Inflammatory macrophage treated with lipopolysaccharide for 1 hour (primary cell): ENCODE measurements at places on chromosomes 13 and 19.

- DNase-seq, result peak; percentile 62
These were observed 36.0 kb upstream of the NEK3 start for GRCh38 chr13:52195401-52195837.

GRCh38 chr13:104810242-104810641, 1725.2 kb downstream of the EFNB2 start:
- no peak for DNase-seq

- DNase-seq, result no peak
These were observed 2.0 kb upstream of the GPR32 start for GRCh38 chr19:50768277-50768676.

DNA sequence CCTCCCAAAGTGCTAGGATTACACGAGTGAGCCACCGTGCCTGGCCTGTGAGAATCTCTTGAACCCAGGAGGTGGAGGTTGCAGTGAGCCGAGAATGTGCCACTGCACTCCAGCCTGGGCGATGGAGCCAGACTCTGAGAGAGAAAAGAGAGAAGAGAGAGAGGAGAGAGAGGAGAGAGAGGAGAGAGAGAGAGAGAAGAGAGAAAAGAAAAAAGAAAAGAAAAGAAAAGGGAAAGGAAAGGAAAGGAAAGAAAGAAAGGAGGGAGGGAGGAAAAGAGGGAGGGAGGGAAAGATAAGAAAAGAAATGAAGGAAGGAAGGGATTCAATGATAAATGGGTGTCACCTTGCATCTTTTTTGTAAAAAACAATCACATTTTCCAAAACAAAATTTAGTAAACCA, 23.0 kb upstream of the PSPC1 start:
- no peak for DNase-seq

- DNase-seq, result no peak
These were observed 13.9 kb upstream of the OVOL3 start for GRCh38 chr19:36097036-36097435.

DNA sequence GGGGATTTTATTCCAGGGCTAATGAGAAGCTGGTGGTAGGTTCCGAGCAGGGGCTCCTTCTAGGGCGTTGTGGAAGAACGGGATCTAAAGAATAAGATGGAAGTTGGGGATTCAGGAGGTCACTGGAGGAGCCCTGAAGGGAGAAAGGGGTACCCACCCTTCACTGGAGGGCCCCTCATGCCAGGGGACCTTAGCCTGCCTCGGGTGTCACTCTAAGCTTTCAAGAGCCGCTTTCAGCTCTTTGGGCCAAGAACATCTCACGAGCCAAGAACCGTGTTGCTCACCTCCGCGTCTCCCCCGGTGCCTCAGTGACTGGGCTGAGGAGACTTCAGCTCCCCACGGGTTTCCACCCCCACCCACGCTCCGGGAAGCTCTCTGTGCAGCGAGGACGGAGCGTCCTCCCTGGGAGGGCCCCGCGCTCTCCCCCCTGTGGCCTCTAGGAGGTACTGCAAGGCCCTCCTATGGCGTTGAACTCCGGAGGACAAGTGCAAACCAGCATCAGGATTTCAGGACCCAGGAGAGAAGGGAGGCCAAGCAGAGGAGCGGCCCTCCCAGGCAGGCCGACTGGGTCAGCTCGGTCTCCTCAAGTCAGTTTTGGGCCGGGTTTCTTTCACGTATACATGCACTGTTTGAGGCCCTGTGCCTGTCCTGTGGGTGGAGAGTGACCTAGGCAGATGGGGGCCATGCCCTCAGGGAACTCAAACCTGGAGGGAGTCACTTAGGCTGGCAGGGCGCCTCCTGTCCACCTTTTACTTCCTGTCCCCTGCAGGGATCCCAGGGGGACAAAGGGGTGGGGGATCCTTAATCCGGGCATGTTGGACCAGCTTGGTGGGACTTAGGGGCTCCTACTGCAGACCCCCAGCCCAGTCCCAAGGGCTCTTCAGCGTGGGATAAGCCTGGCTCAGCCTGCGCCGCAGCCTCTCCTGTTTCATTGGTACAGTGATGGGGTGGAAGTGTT, 5.1 kb upstream of the KRTDAP start:
- DNase-seq, result peak; percentile 86

- no peak for DNase-seq
These were observed 8.4 kb downstream of the DYRK1B start for GRCh38 chr19:39825531-39826076.

GRCh38 chr19:33040994-33041827, 23.5 kb downstream of the RHPN2 start:
- no peak for DNase-seq

DNA sequence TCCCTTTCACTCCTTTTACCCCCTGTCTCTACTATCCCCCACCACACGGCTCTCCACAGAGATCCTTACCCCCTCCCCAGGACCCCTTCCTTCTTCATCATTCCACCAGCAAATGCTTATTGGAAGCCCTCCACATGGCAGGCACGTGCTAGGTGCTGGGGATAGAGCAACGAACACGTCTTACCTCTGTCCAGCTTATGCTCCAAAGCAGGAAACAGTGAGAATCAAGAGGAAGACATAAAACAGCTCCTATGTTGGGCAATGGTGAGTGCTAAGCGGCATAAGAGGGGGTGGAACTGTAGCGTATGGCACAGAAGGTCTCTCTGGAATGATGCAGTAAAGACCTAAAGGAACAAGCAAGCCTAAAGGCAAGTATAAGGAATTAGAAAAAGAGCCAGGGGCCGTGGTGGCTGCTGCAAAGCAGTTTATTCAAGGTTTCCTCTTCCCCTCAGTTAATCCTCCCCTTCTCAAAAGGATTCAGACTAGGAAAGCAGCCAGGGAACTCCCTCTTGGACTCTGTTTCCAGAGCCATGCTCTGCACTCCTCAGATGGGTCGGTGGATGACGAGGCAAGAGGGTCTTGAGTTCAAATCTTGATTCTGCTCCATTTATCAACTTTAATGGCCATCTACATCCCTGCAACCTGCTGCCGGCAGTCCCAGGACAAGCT, 289.4 kb downstream of the FOXO1 start:
- DNase-seq, result no peak

- peak; percentile 83 for DNase-seq
These were observed 5.4 kb upstream of the PLPP2 start for GRCh38 chr19:296476-297225.

GRCh38 chr19:30358821-30359580, 13.2 kb upstream of the ZNF536 start:
- no peak for DNase-seq

GRCh38 chr13:61255040-61255796, 160.4 kb downstream of the PCDH20 start:
- no peak for DNase-seq

DNA sequence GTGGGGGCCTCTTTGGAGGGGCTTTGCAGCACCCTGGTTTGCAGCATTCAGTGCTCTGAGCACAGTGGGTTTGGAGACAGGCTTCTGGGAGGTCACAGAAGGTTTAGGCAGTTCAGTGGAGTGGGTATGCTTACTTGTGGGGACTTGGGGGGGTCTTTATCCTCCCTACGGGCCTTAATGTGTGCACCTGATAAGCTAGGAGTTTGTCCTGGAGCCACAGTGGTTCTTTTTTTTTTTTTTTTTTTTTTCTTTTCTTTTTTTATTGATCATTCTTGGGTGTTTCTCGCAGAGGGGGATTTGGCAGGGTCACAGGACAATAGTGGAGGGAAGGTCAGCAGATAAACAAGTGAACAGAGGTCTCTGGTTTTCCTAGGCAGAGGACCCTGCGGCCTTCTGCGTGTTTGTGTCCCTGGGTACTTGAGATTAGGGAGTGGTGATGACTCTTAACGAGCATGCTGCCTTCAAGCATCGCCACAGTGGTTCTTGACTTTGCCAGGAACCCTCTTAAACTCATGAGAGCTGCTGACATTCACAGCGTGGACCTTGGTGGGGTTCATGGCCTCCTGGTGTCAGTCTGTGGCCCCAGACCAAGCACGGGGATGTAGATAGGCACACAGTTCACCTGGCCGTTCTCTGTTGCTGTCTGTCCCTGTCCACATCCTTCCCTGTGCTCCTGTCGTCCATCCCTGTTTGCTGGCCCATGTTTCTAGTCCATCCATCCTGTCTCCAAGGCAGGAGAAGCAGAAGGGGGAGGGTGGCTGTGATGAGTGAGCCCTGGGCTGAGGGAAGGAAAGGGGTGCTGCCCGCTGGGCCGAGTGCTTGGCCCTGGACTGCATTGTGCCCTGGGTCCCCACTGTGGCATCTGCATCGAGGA, 2.7 kb downstream of the EGLN2 start:
- DNase-seq, result no peak

DNA sequence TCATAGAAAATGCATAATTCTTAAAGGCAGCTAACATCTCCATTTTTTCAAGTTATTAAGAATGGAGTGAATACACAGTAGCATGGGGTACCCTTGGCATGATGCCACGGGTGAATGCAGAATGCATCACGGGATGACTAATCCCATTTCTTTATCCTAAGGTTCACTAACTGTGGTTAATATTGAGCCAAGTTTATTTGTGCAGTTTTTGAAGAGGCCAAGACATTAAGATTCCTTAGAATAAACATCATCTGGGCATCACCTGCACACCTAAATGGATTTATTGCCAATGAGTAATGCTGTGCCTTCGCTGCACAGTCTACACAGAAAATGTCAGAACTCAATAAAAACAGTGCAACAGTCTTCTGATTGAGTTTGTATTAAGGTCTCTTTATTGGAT, 333.1 kb downstream of the GPC6 start:
- no peak for DNase-seq

- no peak for DNase-seq
These were observed 140.6 kb downstream of the ZIC5 start for GRCh38 chr13:99830931-99831330.

DNA sequence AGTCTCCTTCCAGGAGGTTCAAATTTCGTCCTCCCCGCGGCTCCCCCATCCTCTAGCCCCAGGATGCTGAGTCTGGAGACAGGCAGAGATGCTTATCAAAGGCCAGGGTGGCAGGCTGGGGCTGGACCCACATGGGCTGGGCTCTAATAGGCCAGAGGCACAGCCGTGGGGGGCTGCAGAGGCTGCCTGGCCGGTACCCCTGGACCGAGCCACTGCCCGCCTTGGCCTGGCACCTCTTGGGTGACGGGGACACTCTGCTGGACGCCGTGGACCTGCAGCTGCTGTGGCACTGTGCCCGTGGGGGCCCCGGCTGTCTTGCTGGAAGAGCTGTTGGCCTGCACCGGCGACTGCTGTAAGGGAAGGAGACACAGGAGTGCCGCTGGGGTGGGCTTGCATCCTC, 25.8 kb downstream of the RFX1 start:
- DNase-seq, result no peak

GRCh38 chr19:12111176-12111575, 29.0 kb downstream of the ZNF20 start:
- no peak for DNase-seq

GRCh38 chr13:98350746-98351330, 173.8 kb upstream of the RNF113B start:
- DNase-seq, result no peak

DNA sequence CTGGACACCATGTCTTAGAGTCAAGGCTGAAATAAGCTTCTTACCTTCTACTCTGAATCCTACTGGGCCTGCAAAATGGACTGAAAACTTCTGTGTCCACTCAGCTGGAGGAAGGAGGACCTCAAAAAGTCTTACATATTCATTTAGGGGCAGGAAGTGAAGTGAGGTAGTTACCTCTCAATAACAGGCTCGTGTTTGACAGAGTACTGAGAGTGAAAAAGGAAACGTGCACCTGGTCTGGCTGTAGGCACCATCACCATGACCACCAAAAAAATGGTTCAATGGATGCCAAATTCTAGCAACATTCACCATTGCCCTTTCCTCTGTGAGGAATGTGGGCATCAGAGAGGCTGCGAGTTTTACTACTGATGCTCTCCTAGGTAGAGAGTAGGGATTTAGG, 176.2 kb downstream of the RFC3 start:
- no peak for DNase-seq

DNA sequence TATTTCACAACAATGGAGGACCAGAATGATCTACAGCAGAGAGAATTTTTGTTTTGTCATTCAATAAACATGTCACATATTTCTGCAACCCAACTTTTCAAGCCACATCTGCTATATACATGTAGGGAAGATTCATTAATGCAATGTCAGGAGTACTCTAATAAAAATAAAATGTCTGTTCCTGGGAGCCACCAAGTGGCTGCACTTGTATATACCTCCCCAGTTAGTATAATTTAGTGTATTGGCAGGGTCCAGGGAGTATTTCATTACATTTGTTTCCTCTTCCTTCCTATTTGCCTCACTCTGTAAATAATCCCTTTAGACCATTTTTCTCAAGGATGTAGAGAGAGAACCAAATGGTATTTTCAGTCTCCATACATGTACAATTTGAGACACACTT, 1169.0 kb downstream of the DIAPH3 start:
- DNase-seq, result no peak

- DNase-seq, result peak; percentile 1
These were observed 865.4 kb downstream of the SLITRK6 start for GRCh38 chr13:84933797-84934196.

- DNase-seq, result no peak
These were observed 58.5 kb upstream of the ARGLU1 start for GRCh38 chr13:106626473-106626872.

DNA sequence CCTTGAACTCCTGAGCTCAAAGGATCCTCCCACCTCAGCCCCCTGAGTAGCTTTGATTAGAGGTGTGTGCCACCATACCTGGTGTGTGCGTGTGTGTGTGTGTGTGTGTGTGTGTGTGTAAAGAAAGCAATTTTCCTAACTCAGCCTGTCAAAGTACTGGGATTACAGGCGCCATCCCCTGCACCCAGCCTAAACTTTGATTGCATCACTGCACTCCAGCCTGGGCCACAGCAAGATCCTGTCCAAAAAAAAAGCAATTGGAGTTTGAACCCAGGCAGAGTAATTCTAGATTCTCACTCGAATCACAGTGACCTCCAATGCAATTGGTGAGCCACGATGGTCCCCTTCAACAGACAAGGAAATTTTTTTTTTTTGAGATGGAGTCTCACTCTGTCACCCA, 29.1 kb downstream of the NLRP12 start:
- DNase-seq, result no peak

GRCh38 chr19:34692549-34692948, 15.1 kb downstream of the ZNF302 start:
- DNase-seq, result no peak

GRCh38 chr19:2012941-2013682, 2.4 kb downstream of the BTBD2 start:
- no peak for DNase-seq

DNA sequence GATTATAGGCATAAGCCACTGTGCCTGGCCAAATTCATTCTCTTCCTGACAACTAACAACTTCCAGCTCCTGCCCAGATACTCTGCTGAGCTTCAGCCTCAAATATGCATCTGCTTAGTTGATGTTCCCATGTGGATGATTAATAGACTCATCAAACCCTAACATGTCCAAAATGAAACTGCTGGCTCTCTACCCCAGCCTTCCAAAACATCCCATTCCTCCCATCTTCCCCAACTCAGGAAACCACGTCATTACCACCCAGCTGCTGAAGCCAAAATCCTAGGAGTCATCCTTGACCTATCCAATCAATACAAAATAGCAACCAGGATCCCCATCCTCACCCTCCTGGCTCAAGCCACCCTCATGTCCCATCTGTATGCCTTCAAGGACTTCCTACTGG, 20.9 kb downstream of the POU2F2 start:
- no peak for DNase-seq

- no peak for DNase-seq
These were observed 391.6 kb downstream of the PCDH20 start for GRCh38 chr13:61024046-61024445.
